NT2/D1 (cell line): ENCODE measurements at places on chromosomes 12 and 14.
A peak's percentile ranks its signal among the peaks of the same experiment; 100 is the strongest.

GRCh38 chr12:113249546-113249945 lies 28.3 kb downstream of the TPCN1 start:
- no peak for DNase-seq

DNA sequence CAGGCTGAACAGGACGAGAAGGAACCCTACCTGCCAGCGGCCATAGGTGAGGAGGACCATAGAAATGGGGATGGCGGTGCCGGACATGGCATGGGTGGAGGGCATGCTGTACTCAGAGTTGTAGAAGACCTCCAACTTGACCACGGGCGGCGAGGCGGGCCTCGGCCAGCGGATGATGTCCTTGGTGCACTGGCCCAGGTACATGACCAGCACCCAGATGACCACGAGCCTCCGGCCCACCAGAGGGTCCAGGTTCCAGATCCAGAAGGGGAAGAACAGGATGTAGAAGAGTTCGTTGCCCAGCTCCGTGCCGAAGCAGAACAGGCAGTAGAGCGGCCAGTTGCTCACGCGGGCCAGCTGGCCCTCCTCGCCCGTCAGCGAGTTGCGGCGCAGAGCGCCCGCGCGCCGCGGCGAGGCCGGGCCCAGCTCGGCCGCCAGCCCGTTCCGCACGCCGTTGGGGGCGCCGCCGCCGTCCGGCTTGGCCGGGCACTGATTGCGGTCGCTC lies 582 bp downstream of the SGPP1 start:
- peak; percentile 6 for DNase-seq

- no peak for DNase-seq
These were observed 43.1 kb downstream of the CHST11 start for GRCh38 chr12:104499668-104500332.

- DNase-seq = no peak
These were observed 279.4 kb downstream of the CACNA1C start for GRCh38 chr12:2332236-2332635.

DNA sequence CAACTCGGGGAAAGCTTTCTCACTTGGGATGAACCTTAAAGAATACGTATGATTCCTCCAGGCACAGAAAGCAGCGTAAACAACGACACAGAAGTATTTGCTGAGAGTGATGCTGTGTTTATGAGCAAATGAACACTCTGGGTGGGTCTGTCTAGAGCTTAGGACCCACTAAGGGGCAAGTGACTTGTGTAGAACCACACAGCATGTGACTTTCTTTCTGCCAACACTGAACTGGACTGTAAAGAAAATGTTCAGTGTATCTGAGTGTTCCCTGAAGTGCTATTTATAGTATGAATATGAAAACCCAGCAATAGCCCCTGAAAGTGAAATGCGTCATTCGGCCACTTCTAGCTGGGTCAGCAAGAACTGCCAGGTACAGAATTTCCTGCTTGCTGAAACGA lies 78.5 kb downstream of the ST8SIA1 start:
- DNase-seq = no peak

GRCh38 chr12:49948866-49949845 lies 1.4 kb upstream of the AQP2 start:
- DNase-seq = no peak

- no peak for DNase-seq
These were observed 3.4 kb upstream of the TMEM229B start for GRCh38 chr14:67491741-67492507.

- no peak for DNase-seq
These were observed 524.7 kb upstream of the TMEM132C start for GRCh38 chr12:127742231-127742630.

DNA sequence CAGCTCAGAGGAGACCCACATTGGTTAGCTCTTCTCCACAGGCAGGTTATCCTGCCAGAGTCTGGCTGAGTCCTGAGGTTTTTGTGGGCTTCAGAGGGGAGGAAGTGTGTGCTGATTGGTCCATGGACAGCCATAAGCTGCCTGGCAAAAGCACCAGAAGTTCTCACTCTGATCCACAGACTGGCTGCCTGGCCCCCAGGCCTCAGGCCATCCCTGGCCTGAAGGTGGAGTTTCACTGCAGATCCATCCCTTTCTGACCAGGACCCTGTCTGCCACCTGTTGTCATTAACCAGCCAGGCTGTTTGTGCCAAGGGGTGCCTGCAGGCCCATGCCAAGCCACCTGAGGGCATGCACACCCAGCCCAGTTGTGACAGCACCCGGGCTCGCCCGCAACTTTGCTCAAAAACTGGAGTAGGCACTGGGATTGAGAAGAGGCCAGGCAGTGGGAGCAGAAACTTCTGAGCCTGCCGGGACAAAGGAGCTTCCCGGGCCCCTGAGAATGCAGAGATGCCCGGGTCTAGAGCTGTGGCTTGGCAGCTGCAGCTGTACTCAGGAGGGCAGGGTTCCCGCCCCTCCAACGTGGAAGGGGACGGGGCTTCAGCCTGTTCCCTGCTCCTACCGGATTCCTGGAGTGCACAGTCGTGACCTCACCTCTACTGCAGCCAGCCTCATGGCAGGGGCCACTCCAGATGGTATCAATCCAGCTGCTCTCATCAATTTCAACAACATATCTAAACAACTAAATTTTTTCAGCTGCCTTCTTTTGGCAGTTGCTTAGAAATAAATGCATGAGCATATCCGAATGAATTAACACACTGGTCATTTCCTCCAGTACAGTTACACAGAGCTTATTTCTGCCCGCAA lies 1277.3 kb downstream of the SLC16A7 start:
- no peak for DNase-seq

GRCh38 chr12:43011383-43011926 lies 421.9 kb upstream of the PRICKLE1 start:
- no peak for DNase-seq

DNA sequence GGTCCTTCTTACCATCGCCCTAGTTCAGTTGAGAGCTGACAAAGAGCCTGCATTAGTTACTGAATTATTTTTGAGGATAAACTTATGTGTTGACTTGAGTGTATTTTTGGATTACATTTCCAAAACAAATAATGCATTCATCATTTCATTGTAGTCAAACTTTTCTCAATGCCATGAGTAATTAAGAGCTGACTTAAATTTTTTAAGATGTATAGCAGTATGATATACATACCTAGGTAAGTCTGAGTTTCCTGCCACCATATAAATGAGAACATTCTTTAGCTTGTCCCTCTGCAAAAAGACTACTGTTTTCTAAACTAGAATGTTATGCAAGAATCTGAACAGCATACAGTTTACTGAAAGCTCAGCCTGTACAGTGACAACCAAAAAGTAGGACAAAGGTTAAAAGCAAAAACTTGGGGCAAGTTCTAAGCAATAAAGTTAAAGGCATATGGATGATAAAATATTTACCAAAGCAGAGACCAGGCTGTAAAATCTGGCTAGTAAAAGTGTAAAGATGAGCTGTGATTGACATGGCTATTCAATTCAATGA lies 82.1 kb upstream of the FERMT2 start:
- no peak for DNase-seq

GRCh38 chr12:128190614-128191013 lies 76.4 kb upstream of the TMEM132C start:
- peak; percentile 55 for DNase-seq

GRCh38 chr14:22381408-22381760 lies 207.6 kb downstream of the DAD1 start:
- DNase-seq = no peak

- no peak for DNase-seq
These were observed 15.5 kb upstream of the MLXIP start for GRCh38 chr12:122062832-122063693.

GRCh38 chr14:92982956-92983355 lies 60.0 kb downstream of the CHGA start:
- DNase-seq = no peak

DNA sequence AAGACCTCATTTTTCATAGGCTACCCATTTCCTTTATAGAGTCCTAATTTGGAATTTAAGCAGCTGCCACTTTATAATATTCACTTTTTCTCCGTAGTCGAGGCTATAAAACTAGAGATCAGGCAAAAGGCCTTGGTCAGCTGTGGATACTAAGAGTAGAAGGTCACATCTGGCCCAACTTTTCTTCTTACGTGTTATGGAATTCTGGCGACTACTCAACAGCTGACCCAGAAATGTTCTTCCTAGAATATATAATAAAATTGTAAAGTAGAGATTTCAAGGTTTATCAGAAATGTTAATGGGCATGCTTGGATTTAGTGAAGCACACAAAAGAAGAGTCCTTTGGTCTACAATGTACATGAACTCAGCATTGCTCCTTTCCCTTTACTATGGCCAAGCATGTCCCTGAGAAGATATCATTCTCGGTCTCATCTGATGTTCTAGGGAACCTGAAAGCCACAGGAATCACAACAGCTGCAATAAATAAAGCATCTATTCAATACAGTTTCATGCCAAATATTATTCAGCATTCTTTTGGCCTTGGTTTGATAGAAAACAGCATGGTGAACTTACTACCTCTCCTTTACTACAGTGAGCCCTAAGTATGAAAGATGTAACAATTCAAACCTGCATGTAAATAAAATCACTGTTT lies 261.4 kb upstream of the NPAS3 start:
- no peak for DNase-seq

DNA sequence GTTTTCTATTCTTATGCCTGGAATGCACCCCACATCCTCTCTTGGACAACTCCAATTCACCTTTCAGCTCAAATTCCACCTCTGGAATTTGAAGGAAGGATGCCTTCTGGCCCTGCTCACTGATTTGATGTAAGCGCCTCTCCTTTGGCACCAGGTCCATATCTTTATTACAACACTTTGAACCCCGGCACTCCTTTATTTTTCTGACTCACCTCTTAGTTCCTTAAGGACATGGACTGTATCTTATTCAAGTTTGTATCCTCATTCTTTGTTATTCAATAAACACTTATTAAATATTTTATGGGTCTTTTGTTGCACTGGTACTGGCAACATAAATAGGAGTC lies 3.1 kb downstream of the GALC start:
- DNase-seq = no peak

DNA sequence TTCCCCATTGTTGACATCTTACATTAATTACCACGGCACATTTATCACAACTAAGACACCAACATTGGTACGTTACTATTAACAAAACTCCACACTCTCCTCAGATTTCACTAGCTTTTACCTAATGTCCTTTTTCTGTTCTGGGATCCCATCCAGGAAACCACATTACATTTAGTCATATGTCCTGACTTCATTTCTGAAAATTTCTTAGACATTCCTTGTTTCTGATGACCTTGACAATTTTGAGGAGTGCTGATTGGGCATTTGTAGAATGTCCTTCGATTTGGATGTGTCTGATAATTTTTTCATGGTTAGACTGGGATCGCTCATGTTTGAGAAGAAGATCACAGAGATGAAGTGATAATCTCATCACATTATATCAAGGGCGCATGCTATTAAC lies 34.6 kb upstream of the ACSM4 start:
- DNase-seq = no peak

GRCh38 chr12:20390846-20391245 lies 22.5 kb downstream of the PDE3A start:
- DNase-seq = no peak

GRCh38 chr12:104748790-104749189 lies 209.3 kb downstream of the SLC41A2 start:
- no peak for DNase-seq

- DNase-seq = no peak
These were observed 3.3 kb downstream of the PPP1R3E start for GRCh38 chr14:23299211-23299957.

GRCh38 chr12:52578469-52578868 lies 4.8 kb upstream of the KRT74 start:
- DNase-seq = no peak

DNA sequence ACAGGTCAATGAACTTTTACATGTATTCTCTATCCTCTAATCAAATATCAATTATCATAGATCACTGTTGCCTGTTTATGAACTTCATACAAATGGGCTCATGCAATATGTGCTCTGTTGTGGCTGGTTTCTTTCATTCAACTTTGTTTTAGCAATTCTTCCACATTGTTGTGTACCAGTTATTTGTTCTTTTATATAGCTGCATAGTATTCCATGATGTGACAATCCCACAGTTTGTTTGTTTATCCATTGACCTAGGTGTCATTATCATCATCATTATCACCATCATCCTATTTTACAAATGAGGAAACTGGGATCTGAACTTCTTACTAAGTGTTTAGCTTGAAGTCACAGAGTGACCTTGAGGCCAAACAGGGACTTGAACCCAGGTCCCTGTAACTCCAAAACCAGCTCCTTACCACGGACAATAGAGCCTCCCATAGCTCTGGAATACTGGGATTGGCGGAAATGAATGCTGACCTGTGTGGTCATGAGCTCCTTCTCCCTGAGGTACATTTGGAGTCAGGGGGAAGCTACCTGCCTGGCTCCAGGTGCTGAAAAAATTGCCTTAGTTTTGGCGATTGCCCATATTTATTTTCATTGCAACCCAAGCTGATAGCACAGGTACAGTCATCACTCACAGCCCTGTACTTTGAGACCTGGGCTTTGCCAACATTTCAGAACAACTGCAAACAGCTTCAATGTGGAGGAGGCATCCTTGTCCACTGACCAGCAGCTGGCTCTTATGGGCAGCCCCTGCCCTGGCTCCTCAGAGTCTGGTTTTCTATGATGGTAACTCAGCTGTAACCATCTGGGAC lies 9.2 kb downstream of the ZFP36L1 start:
- DNase-seq = no peak

DNA sequence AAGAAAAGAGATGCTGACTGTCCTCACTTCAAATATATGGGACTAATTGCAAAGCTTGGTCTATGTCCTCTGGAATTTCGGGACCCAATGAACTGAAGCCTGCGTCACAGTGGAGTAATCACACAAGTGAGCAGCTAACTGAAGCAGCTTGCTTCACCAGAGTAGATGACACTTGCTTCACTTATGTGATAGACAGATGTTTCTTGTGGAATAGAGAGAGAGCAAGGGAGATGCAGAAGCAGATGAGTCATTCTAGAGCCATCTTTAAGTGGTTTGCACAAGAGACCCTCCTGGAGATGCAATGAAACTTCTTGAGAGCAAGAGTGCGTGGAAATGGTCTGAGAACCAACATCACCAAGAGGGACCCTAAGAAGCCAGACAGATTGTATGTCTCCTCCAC lies 1537.1 kb upstream of the FLRT2 start:
- DNase-seq = no peak

GRCh38 chr12:82740129-82741000 lies 53.7 kb downstream of the TMTC2 start:
- DNase-seq = peak; percentile 40

GRCh38 chr12:11723993-11724392 lies 74.5 kb downstream of the ETV6 start:
- no peak for DNase-seq

DNA sequence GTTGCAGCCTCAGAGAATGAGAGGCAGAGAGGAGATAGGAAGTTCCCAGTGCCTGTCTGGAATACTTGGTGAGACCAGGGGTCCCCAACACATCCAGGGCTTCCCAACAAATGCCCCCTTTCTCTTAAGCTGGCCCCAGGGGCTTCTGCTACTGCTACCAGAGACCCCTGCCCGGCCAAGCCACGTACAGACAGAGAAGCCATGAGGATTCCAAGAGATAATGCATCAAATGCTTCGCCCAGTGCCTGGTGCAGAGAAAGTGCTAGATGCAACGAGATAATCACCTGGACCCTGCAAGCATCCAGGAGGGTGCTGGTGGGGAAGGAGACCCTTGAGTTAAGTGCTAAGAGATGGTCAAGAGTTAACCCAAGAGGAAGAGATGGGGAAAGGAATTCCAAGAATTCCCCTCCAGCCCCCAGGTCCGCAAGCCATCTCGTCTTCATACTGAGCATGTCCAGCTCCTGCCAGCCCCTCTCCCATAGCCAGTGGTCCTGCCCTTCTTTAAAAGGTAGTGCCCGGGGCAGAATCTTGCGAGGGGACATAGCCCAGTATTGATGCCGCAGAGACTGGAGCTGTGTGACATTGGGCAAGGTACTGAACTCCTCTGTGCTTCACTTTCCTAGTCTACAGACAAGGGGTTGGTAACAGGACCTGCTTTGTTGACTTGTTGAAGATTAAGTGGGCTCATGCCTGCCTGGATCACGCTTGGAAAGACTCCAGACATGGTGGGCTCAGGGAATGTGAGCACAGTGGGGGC lies 103.3 kb downstream of the CALM1 start:
- no peak for DNase-seq
